ENCODE measurements at places on chromosomes 13 and 19.

GRCh38 chr13:112843392-112844111 lies 125.5 kb upstream of the MCF2L start:
- no peak for DNase-seq

DNA sequence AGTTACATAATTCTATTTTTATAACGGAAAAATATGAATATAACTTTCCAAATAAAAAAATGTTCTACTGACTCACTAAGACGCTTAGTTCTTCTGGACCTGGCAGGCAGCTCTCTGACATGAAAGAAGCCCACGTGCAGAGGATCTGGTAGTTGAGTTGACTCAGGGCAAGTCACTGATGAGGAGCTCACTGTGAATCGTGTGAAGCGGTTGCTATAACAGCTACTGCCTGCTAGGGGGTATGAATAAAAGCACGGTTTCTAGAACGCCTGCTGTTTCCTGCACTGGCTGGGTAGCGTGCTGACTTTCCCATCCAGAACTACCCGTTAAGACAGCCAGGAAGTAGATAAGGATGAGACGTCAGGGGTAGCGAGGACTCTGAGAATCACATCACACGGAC lies 54.7 kb upstream of the WASF3 start:
- DNase-seq, result no peak

DNA sequence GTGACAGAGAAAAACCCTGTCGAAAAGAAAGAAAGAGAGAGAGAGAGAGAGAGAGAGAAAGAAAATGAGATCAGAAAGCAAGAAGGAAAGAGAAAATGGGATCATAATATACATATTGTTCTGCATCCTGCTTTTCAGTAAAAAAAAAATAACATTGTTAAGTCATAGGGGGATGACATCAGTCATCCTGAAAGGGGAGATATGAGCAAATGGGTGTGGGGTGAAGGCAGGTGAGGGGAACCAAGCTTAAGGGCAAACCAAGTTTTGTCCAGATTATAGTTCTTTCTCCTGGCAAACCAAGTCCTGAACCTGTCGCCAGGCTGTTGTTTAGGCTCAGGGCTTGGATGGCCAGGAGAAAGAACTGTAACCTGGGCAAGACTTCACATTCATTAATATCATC lies 92.6 kb upstream of the TMTC4 start:
- DNase-seq, result no peak

DNA sequence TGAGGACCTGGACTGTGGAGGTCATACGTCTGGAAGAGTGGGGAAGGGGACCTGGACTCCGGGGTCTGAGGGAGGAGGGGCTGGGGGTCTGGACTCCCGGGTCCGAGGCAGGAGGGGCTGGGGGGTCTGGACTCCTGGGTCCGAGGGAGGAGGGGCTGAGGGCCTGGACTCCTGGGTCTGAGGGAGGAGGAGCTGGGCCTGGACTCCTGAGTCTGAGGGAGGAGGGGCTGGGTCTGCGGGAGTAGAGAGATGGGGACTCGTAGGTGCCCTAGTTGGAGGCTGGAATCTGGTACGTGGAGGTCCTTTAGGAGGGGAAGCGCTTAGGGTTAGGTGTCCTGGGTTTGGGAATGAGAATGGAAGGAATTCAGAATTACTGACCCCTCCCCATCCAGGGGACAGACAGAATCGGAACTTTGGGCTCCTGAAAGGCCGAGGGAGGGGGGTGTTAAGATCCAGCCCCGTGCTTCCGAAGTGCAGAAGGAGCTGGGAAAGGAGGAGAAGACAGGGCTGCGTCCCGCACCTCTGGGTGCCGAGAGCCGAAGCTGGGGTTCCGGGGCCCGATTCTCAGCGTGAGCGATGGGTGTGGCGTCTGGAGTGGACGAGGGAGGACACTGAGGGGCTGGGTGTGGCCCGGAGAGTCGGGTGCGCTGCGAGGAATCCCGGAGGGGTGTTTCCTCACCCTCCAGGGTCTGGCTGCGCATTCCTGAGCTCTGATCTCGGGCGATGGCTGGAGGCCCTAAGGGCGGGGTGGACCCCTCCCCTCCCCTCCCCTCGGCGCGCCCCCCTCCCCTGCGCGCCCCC lies 608 bp downstream of the MYADM start:
- DNase-seq, result no peak

GRCh38 chr19:47132194-47132852 lies 1.7 kb downstream of the SAE1 start:
- DNase-seq, result no peak

DNA sequence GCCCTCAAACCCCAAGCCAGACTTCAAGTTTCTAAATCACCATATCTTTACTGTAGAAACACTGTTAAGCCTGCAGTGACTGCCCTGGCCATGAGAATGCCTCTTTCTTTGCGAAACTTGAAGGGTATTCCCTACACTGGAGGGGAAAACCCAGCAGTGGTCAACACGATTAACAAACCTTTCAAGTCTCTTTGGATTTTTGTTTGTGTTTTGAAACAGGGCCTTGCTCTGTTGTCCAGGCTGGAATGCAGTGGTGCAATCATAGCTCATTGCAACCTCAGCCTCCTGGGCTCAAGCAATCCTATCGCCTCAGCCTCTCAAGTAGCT lies 17.4 kb upstream of the POMP start:
- DNase-seq, result no peak

- DNase-seq, result no peak
These were observed 4.6 kb upstream of the EPS8L1 start for GRCh38 chr19:55071129-55071502.

GRCh38 chr19:41131186-41131585 lies 17.0 kb downstream of the CYP2F1 start:
- DNase-seq, result no peak

DNA sequence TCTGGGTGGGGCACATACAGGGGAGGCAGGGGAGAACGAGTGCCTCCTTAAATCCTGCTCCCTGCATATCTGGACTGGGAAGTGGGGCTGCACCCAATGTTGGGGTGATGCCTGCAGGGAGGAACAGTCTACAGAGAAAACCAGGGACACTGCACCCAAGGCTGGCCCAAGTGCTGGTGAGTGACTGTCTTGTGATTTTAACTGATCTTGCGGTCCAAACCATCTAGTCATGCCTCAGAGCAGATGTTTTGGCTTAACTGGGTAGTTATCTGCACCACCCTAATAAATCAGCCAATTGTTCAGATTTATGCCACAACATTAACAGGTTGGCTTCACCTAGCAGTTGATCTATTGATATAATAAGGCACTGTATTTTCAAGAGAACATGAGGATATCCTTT lies 219.2 kb upstream of the IRS2 start:
- no peak for DNase-seq

DNA sequence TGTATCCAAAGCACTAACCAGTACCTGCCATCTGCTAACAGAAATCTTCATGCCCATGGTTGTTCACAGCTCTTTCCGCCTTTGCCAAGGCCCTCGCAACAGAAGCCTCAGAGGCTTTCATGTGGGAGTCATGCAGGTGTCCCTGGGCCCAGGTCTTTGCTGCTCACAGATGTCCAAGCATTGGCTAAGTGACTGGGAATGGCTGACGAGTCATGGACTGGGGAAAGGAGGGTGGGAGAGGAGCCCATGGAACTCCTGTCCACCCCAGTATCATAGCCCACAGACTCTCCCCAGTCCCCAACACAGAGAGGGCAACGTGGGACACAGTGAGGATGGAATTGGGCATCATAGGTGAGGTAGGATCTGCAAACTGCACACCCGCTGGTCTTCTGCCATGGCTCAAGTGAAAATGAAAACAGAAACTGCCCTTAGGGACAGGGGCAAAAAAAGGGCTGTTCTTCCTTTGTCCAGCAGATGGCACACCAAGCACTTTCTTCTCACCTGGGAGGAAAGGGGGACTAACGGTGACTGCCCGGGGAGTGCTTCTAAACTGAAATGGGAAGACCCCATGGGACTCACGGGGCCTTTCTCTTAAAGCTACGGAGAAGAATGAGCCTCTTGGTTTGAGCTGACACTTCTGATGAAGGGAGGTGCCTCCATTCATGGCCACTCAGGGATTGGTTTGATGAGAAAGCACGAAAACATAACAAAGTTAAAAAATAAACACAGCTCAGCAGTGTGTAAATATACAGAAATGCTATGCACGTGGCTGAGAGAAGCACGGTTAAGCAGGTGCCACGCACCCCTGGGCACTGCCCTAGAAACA lies 11.1 kb upstream of the DHRS12 start:
- no peak for DNase-seq

DNA sequence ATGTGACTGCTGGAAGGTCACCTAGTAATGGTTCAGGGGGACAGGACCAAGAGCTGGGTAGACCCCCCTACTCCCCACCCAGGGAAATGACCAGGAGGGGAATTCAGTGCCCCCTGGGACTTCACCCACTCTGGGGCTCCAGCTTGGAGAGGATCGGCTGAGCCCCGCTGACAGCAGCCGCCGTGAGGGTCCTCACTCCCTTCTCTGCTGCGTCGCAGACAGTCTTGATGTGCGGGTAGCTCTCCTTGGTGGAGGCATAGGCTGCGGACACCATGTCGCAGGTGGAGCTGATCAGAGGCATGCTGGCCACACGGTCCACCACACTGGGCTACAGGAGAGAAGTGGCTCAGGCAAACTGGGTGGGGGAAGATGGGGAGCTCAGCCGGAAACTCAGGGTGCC lies 7.8 kb downstream of the PLIN3 start:
- no peak for DNase-seq

- DNase-seq, result no peak
These were observed 1524.0 kb downstream of the SLITRK1 start for GRCh38 chr13:82358284-82358683.

DNA sequence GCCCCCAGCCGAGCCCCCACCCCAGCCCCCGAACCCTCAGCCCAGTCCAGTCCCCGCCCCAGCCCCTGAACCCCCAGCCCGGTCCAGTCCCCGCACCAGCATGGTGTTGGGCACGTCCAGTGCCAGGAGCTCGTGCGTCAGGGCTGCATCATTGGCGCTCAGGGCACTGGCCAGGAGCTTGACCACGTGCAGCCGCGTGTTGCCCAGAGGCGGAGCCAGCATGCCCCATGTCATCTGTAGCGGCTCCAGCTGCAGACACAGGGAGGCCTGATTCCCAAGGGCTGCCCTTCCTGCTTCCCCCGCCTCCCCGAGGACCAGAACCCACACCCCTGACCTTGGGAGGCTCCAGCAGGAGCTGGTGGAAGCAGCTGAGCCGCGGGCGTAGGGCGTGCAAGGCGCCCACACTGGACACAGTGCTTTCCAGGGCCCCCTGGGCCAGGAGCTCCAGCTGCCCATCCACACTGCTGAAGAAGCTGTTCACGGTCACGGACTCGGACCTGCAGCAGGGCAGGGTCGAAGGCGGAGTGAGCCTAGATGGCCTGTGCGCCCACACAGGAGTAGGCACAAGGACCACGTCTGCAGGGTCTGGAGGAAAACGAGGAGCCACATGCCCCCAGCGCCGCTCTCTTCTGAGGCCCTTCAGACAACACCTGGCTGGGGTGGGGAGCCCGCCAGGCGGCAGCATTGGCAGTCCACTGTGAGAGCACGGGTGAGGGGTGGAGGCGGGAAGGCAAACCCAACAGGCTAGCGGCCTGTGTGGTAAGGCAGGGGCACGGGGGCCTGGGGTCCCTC lies 12.8 kb upstream of the TMEM86B start:
- no peak for DNase-seq

DNA sequence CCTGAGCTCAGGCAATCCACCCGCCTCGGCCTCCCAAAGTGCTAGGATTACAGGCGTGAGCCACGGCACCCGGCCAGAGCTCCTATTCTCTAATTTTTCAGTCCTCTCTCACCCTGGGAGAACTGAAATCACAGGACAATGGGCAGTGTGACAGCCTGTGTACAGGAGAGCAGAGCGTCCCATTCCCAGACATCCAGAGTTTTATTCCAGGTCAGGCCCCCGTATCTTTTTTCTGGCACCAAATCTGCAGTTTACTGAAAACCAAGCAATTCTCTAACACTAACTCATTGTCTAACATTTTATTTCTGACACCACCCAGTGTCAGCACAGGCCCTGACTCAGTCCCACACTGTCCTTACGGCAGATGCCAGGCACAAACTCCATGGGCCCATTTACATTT lies 6.7 kb downstream of the ZNF708 start:
- no peak for DNase-seq

GRCh38 chr19:45590300-45591003 lies 5.8 kb upstream of the OPA3 start:
- DNase-seq, result no peak

GRCh38 chr13:97300871-97301270 lies 78.7 kb downstream of the MBNL2 start:
- no peak for DNase-seq

- DNase-seq, result no peak
These were observed 21.5 kb downstream of the MAB21L1 start for GRCh38 chr13:35455022-35455421.
